Activated CD8-positive, alpha-beta T cell treated with anti-CD3 and anti-CD28 coated beads, Interleukin-2, amount 10 ng/mL, durations not matched to agents 7 days and 5 days (primary cell): ENCODE measurements at places on chromosomes 7 and 10. TPM values are rescaled to one million over a fixed set of nuclear protein-coding genes. Genes with fewer than 3 reads are reported as not detected.

Gene GFRA1
- not detected for total RNA-seq

Gene CLDN4
- 0.16 TPM for total RNA-seq

Gene AKR1B15
- not detected for total RNA-seq

Gene PPRC1
- total RNA-seq: 56.5 TPM

- peaks cover 6% of the 10 kb centered on the region for H3K36me3 ChIP-seq
- DNase-seq: no peak
- peaks cover 45% of the 10 kb centered on the region for H3K4me1 ChIP-seq
- no peak overlapping the region for H3K27ac ChIP-seq
- H3K27me3 ChIP-seq: no peaks in the 10 kb centered on the region
- no peak overlapping the region for H3K4me3 ChIP-seq
These were observed 156.5 kb downstream of the SGMS1 start for GRCh38 chr10:50467209-50467608.

DNA sequence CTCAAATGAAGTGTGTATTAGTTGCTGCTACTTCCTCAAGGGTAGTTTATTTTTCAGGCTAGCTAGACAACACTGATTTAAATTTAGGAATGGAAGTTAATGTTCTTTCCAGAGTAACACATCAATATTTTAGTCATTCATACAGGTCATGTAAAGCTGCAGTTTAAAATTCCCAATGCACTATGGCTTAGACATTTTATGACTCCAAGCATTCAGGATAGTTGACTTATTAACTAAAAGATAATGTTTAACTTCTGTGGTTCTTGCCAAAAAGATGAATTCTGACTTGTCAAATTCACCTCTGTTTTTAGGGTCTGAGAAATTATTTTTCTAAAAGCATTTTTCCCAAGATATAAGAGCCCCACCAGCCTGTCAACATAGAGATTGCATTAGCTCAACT is 131.9 kb downstream of the TFPI2 start:
- H3K27ac ChIP-seq: no peak overlapping the region
- no peaks in the 10 kb centered on the region for H3K27me3 ChIP-seq
- no peak for DNase-seq

DNA sequence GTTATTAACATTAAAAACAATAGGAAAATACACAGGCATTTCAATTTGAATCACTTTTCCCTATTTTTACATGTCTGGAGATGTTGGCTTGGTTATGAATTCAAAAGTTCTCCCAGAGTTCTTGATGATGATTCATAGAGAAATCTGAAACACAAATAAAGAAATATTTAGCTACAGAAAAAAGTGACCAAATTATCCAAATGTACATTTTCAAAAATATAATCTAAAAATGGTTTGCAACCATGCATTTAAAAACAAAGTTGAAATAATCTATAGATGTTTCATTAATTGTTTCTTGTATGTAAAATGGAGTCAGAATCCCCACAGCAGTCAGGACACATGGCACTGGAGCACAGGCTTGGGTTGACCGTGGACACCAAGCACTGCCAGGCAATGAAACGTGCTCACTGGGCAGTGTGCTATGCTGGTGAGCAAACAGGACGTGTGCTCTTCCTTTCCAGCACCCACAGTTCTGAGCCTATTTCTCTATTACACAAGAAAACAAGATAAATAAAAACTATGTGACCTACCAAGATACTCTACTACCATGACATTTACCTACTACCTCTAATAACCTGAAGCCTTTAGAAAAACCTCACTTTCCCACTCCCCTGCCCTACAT is 44.1 kb upstream of the PTPRN2 start:
- H3K4me3 ChIP-seq: no peak overlapping the region
- no peaks in the 10 kb centered on the region for H3K27me3 ChIP-seq
- no peak overlapping the region for H3K27ac ChIP-seq
- no peaks in the 10 kb centered on the region for H3K4me1 ChIP-seq

DNA sequence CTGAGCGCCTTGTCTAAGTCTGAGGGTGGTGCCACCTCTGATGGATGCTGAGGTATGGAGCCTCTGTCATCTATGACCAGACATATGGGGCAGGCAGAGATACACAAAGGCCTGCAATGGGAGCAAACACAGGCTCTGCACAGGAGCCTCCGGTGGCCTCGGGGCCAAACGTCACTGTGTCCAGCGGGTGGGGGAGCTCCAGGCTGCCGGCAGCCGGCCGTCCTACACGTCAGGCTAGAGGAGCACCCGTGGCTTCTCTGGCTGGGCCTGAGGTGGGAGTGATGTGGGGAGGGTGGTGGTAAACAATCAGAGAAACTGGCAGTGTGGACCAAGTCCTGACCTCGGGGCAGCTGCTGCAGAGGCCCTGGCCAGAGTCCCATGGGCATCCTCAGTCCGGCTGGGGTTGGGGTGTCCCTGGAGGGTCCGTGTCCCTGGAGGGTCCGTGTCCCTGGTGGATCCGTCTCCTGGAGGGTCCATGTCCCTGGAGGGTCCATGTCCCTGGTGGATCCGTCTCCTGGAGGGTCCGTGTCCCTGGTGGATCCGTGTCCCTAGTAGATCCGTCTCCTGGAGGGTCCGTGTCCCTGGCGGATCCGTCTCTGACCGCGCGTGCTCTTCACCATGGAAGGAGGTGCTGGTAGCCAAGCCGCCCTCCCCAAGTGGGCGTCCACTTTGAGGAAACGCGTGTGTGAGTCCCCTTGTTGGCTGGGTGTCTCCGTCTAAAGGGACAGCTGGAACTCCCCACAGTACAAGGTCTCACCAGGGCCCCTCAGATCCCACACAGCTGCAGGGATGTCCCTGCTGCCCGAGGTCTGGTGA is 24.2 kb upstream of the FAM20C start:
- no peak overlapping the region for H3K27ac ChIP-seq
- DNase-seq: no peak
- no peaks in the 10 kb centered on the region for H3K4me1 ChIP-seq
- H3K27me3 ChIP-seq: no peaks in the 10 kb centered on the region

DNA sequence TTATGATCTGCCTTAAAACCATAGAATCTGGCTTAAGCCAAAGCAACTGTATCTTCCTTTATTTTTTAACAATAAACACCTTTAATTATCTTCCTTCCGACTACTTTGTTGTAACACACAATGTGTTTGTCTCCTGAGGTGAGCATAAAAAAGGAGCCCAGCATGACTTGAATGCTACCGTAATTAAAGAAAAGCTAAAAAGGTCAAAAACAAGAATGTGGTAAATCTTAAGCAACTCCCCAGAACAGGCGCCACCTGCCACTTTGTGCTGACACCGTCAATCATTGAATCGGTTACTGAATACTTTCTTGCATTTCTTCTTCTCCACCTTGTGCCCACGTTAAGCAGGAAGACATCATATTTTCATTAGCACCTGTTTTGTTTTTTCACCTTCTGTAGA is 569.9 kb upstream of the C7orf33 start:
- H3K4me3 ChIP-seq: no peak overlapping the region
- H3K36me3 ChIP-seq: no peaks in the 10 kb centered on the region
- DNase-seq: no peak

- H3K36me3 ChIP-seq: peaks cover 94% of the 10 kb centered on the region
- H3K4me1 ChIP-seq: peaks cover 51% of the 10 kb centered on the region
- no peaks in the 10 kb centered on the region for H3K27me3 ChIP-seq
- no peak for DNase-seq
- H3K4me3 ChIP-seq: no peak overlapping the region
- H3K27ac ChIP-seq: no peak overlapping the region
These were observed 11.8 kb downstream of the AGK start for GRCh38 chr7:141562972-141563371.

GRCh38 chr7:51313738-51314425 is 2.7 kb downstream of the COBL start:
- DNase-seq: no peak
- no peaks in the 10 kb centered on the region for H3K4me1 ChIP-seq
- H3K36me3 ChIP-seq: no peaks in the 10 kb centered on the region
- H3K4me3 ChIP-seq: no peak overlapping the region
- H3K27me3 ChIP-seq: peaks cover 42% of the 10 kb centered on the region

DNA sequence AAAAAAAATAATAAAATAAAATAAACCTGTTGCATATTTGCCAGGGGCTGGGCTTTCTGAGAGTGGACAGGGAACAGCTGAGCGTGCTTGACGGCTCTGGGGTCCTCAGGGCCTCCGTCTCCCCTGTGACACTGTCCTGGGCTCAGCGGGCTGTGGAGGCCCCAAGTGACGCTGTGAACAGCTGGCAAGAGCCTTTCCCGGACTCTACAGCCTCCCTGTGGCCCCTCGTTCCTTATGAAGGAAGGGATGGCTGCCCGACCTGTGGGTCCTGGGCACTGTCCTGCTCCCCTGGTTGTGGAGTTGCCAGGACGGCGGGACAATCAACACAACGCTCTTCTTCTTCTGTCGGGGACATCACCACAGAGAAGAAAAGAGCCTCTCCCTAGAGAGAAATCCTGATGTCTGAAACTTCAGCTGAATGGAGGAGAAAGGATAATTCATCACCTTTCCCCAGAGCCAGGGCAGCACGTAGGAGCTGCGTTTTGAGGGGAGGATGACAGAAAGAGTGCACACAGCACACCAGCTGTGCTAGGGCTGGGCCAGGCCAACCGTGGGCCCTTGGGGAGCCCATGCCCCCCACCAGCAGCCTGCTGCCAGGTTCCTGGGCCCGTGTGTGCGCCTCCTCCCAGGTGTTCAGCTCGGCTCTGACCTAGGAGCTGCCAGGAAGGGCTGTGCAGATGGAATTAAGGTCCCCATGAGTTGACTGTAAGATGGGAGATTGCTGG is 45.4 kb downstream of the RBM17 start:
- H3K4me1 ChIP-seq: peaks cover 42% of the 10 kb centered on the region
- H3K27ac ChIP-seq: no peak overlapping the region
- no peak overlapping the region for H3K4me3 ChIP-seq
- H3K36me3 ChIP-seq: no peaks in the 10 kb centered on the region

DNA sequence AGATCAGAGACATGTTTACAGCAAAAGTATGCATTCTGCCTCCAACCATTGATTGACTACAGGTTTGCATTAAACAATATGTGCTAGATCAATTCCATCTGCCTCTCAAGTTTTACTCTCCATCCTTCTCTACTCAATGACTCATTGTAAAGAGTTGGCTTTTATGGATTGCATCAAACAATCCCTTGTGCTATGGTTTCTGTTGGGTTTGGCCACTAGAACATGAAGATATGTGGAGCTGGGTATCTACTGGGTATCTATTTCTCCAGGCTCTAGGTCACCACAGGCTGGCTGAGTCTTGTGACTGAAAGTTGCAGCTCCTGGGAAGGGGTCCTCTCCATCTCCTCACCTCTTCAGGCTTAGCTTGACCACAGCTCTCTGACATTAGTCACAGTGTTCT is 204.7 kb downstream of the DGKI start:
- H3K27ac ChIP-seq: no peak overlapping the region
- no peak overlapping the region for H3K4me3 ChIP-seq
- no peaks in the 10 kb centered on the region for H3K27me3 ChIP-seq
- DNase-seq: no peak
- no peaks in the 10 kb centered on the region for H3K36me3 ChIP-seq

DNA sequence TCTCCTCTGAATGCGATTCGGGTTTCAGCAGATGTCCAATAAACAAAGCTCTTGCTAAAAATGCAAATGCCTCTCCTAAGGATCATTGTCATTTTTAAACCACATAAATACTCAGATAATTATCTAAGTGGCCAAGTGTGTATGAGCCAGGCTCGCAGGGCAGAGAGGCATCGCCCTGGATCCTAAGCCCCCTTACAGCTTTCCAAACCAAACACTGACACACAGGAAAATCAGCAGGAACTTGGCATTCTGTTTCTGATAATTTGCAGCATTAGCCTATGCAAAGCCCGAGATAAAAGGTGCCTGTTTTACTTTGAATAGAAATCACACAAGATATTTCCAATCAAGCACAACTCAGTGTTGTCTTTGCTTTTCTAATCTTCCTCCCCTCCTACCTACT is 134.4 kb downstream of the ABCA13 start:
- H3K4me3 ChIP-seq: no peak overlapping the region
- no peaks in the 10 kb centered on the region for H3K27me3 ChIP-seq
- no peaks in the 10 kb centered on the region for H3K36me3 ChIP-seq
- H3K4me1 ChIP-seq: no peaks in the 10 kb centered on the region

DNA sequence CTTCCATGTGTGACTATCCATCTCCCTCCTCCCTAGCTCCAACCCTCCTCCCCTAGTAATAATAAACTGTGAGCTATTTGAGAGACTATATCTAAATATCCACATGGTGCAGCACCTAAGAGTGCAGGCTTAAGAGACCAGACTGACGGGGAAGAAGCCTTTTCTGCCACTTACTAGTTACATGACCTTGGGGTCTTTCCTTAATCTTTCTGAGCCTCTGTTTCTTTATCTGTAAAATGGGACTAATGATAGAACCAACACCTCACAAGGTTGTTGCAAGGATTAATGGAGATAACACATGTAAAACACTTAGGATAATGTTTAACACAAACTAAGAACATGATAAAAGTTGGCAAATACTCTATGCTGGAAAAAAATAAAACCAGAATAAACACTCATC is 37.1 kb upstream of the FBXW4 start:
- DNase-seq: no peak
- no peaks in the 10 kb centered on the region for H3K36me3 ChIP-seq
- H3K4me1 ChIP-seq: no peaks in the 10 kb centered on the region
- H3K4me3 ChIP-seq: no peak overlapping the region
- H3K27ac ChIP-seq: no peak overlapping the region

DNA sequence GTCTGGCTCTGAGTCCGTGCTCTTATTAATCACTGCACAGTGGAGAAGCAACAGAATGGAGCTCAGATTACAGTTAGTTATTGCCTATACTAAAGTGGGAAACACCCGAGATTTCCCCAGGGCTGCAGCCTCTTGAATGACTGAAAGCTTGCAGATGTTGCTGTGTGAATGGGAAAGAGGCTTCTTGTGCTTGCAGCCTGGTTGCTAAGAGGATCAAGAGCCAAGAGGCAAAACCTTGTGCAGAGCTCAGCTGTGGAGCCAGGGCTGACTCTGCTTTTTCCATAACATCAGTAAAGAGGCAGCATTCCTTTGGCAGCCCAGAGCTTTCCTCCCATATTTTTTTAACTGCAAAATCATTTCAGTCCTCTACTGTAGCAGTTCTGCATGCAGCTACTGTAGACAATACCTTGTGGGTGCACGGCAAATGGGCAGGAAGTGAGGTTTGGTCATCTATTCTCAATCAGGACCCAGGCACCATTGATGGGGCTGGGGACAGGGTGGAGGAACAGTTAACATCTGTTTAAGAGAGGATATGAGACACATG is 86.5 kb downstream of the RALA start:
- no peak overlapping the region for H3K27ac ChIP-seq
- no peak overlapping the region for H3K4me3 ChIP-seq
- peaks cover 2% of the 10 kb centered on the region for H3K4me1 ChIP-seq
- peaks cover 6% of the 10 kb centered on the region for H3K27me3 ChIP-seq
- DNase-seq: no peak
- peaks cover 14% of the 10 kb centered on the region for H3K36me3 ChIP-seq

DNA sequence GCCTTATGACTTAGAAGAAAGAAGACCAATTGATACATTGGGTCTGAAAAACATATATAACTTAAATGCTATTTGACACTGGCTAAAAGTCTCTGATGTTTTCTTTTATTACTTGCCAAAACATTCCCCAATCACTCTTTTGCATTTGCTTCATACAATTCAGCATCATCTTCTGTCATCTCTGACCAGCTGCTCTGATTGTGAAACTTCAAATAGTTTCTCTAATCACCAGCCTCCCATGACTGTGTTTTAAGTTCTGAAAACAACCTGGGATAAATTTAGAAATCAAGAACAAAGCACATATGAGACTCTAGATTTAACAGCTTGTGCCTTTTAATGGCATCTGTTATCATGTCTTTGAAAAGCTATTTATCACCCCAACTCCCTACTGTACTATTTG is 208.4 kb upstream of the KCND2 start:
- no peaks in the 10 kb centered on the region for H3K36me3 ChIP-seq
- DNase-seq: no peak
- no peaks in the 10 kb centered on the region for H3K27me3 ChIP-seq
- H3K4me3 ChIP-seq: no peak overlapping the region
- no peak overlapping the region for H3K27ac ChIP-seq
- H3K4me1 ChIP-seq: no peaks in the 10 kb centered on the region
